ENCODE measurements at places on chromosomes 7 and 10.

- no peak for DNase-seq
Observed at GRCh38 chr10:94500063-94500462, 45.5 kb upstream of the HELLS start.

- DNase-seq = no peak
Observed at GRCh38 chr7:87173471-87173870, 21.2 kb downstream of the DMTF1 start.

DNA sequence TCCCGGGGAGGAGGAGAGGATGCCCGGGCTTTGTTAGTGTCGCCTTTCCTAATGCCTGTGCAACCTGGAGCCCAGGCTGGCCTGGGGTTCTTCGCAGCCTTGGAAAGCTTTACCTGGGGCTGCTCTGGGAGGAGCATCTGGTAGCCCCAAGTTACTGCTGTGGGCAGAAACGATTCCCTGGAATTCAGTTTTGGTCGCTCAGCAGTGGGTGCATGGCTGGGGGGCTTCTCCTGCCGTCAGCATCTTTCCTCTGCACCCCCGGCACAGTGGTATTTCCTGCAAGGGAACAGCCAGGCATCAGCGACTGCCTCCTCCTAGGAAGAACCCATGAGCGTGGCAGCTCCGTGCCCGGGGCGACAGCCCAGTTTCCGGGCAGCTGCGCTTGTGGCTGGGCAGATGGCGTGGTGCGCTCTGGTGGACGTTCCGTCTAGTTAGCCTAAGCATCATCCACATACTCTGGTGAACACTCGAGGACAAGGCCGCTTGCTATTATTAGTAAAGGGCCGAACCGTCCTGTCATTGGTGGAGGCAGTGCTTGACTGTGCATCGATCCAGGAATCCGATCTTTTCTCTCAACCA, 107.0 kb upstream of the BTBD16 start:
- DNase-seq = peak; percentile 36

- DNase-seq = no peak
Observed at GRCh38 chr7:117005449-117005848, 52.1 kb downstream of the ST7 start.

GRCh38 chr7:92750946-92751345, 85.4 kb downstream of the CDK6 start:
- no peak for DNase-seq

DNA sequence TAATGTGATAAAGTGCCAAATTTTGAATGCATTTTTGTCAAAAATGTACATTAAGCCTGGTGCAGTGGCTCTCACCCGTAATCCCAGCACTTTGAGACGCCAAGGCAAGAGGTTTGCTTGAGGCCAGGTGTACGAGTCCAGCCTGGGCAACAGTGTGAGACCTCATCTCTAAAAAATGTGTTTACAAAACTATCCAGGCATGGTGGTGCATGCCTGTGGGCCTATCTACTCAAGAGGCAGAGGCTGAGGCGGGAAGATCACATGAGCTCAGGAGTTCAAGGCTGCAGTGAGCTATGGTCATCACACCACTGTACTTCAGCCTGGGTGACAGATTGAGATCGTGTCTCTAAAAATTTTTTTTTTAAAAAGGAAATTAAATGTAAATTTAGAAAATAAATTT, 18.5 kb upstream of the MGMT start:
- no peak for DNase-seq

GRCh38 chr7:16615228-16615627, 30.3 kb downstream of the ANKMY2 start:
- no peak for DNase-seq

- no peak for DNase-seq
Observed at GRCh38 chr7:134004829-134005505, 122.2 kb upstream of the LRGUK start.

DNA sequence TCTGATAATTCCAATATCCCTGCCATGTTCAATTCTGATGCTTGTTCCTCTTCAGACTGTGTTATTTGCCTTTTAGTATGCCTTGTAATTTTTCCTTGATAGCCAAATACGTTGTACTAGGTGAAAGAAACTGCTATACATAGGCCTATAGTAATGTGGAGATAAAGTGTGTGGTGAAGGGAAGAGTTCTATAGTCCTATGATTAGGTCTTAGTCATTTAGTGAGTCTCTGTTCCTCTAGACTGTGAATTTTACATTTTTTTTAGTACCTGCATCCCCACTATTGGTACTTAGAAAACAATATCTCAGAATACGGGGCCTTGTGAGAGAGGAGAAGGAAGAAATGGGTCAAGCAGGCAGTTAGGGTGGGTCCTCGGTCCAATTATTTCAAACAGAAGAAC, 59.6 kb upstream of the SEMA3E start:
- no peak for DNase-seq

GRCh38 chr10:75028748-75029147, 82.7 kb upstream of the SAMD8 start:
- DNase-seq = no peak

- DNase-seq = no peak
Observed at GRCh38 chr10:58631715-58632114, 119.0 kb downstream of the BICC1 start.

- no peak for DNase-seq
Observed at GRCh38 chr10:113221756-113222168, 271.7 kb downstream of the TCF7L2 start.

Data from anterior cingulate cortex (tissue), 58 donors.